ENCODE measurements at places on chromosomes 1 and 21. TPM values are rescaled to one million over a fixed set of nuclear protein-coding genes. Genes with fewer than 3 reads are reported as not detected.
A peak's percentile ranks its signal among the peaks of the same experiment; 100 is the strongest.

GRCh38 chr1:154962156-154962749, 671 bp upstream of the PYGO2 start:
- H3K27me3 ChIP-seq = no peaks in the 10 kb centered on the region
- DNase-seq = no peak
- H3K4me3 ChIP-seq = peak overlapping the region; percentile 2
- H3K36me3 ChIP-seq = peaks cover 57% of the 10 kb centered on the region

DNA sequence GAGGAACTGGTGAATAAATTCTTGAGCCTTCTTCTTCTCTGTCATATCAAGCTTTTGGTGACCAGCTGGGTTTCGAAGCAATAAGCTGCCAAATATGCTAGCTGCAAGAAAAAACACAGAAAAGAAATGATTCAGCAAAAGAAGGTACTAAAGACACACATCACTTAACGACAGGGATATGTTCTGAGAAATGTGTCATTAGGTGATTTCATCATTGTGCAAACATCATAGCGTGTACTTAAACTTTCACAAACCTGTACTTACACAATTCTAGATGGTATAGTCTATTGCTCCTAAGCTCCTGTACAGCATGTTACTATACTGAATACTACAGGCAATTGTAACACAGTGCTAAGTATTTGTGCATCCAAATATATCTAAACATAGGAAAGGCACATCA, 2.9 kb upstream of the MTF1 start:
- H3K27ac ChIP-seq = no peak overlapping the region
- DNase-seq = no peak
- H3K4me3 ChIP-seq = no peak overlapping the region
- no peaks in the 10 kb centered on the region for H3K27me3 ChIP-seq

- no peaks in the 10 kb centered on the region for H3K4me1 ChIP-seq
- no peaks in the 10 kb centered on the region for H3K36me3 ChIP-seq
- peaks cover 31% of the 10 kb centered on the region for H3K27me3 ChIP-seq
- no peak for DNase-seq
These were observed 238.4 kb upstream of the POU3F1 start for GRCh38 chr1:38284953-38285352.

GRCh38 chr1:109896681-109897080, 14.0 kb upstream of the CSF1 start:
- DNase-seq = no peak
- H3K4me1 ChIP-seq = peaks cover 19% of the 10 kb centered on the region
- H3K36me3 ChIP-seq = no peaks in the 10 kb centered on the region
- no peaks in the 10 kb centered on the region for H3K27me3 ChIP-seq
- no peak overlapping the region for H3K27ac ChIP-seq

DNA sequence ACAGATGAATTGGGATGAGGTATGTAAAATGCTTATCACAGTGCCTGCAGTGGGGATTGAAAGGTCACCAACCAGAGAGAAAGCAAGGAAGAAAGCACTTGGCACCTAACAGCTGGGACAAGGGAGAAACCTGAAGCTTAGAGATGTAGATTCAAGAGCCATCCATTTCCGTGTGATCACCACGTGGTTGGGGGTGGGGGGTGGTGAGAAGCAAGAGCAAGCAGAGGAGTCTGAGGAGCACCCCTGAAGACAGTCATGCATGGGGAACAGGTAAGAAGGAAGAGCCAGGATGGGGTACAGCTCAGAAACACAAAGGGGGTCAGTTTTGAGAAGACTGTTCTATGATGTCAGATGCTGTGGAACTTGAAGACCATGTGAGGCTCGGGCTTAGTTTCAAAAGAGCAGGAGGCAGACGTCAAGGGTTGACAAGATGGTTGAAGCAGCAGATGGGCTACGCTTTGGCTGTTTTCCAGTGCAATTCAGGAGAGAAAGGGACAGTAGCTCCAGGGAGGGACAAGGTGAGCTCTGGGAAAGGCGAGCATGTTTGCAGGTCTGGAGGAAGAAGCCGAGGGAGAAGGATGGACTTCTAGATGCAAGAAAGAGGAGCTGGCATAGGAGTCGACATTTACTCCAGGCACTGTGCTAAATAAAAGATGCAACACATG, 17.4 kb downstream of the KANK4 start:
- H3K27me3 ChIP-seq = no peaks in the 10 kb centered on the region
- no peak overlapping the region for H3K27ac ChIP-seq
- H3K4me1 ChIP-seq = no peaks in the 10 kb centered on the region
- no peak for DNase-seq
- no peak overlapping the region for H3K4me3 ChIP-seq

- H3K4me3 ChIP-seq = no peak overlapping the region
- no peaks in the 10 kb centered on the region for H3K36me3 ChIP-seq
- DNase-seq = peak; percentile 30
These were observed 14.7 kb downstream of the JUN start for GRCh38 chr1:58768971-58769808.

Gene LAMB3
- 0.37 TPM for total RNA-seq
